ENCODE measurements at places on chromosomes 7 and 10. TPM values are rescaled to one million over a fixed set of nuclear protein-coding genes. Genes with fewer than 3 reads are reported as not detected.

DNA sequence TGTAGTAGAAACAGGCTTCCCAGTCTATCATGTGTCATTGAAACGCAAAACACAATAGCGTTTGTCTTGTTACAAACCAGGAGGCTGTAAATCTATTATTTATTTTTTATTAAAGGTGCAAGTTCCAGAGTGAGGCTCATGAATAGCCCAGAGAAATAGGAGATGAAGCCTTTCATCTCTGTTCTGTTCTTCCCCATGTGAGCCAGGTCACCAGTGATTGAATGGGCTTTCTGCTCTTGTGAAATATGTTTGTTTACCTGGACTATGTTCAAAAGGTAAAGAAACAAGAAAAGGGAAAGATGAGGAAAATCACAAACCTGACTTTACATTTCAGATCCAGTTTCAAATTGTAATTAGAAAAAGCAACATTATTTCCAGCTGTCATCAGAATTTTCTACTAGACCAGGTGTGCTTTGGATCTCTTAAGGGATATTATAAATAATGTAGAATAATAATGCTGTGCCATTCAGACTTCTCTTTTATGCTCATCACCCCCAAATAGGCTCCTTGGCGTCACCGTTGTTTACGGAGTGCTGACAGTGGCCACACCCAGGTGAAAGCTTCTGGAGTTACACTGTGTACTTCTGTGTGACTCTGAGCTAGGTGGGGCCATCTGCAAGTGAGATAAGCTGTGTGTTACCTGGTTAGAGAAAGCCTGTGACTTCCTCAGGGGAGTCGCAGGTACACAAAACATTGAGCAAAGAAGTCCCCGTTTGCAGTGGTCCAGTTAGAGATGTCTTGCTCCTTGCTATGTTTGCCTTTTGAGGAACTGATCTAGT is 274.9 kb downstream of the SDK1 start:
- H3K27ac ChIP-seq = no peak overlapping the region
- DNase-seq = no peak
- no peaks in the 10 kb centered on the region for H3K4me1 ChIP-seq
- no peaks in the 10 kb centered on the region for H3K36me3 ChIP-seq
- no peak overlapping the region for H3K4me3 ChIP-seq
- H3K27me3 ChIP-seq = no peaks in the 10 kb centered on the region

Gene PMPCB
- total RNA-seq = 42.4 TPM

GRCh38 chr7:156499247-156499881 is 141.2 kb upstream of the RNF32 start:
- DNase-seq = no peak
- no peak overlapping the region for H3K4me3 ChIP-seq
- H3K27me3 ChIP-seq = no peaks in the 10 kb centered on the region
- H3K4me1 ChIP-seq = no peaks in the 10 kb centered on the region

GRCh38 chr10:6737080-6737641 is 157.1 kb upstream of the PRKCQ start:
- no peak overlapping the region for H3K4me3 ChIP-seq
- H3K27ac ChIP-seq = no peak overlapping the region
- H3K36me3 ChIP-seq = no peaks in the 10 kb centered on the region
- no peaks in the 10 kb centered on the region for H3K27me3 ChIP-seq

Gene TMEM130
- total RNA-seq = 83.6 TPM

Gene IL15RA
- total RNA-seq = 11.7 TPM

DNA sequence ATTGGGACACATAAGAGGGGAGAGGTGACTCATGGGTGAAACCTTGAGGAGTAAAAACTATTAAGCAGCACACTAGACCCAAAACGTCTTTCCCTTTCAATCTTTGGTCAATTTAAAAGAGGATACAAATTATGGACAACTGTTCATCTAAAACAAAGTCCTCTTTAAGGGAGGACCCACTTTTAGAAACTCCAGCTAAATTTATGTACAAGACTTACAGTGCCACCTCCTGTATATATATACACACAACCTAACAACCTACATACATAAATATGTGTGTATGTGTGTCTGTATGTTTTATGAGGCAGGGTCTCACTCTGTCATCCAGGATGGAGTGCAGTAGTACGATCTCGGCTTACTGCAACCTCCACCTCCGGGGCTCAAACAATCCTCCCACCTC is 18.1 kb upstream of the ZC3HAV1 start:
- H3K36me3 ChIP-seq = no peaks in the 10 kb centered on the region
- H3K4me1 ChIP-seq = no peaks in the 10 kb centered on the region
- no peak for DNase-seq
- H3K4me3 ChIP-seq = no peak overlapping the region
- H3K27ac ChIP-seq = no peak overlapping the region
- no peaks in the 10 kb centered on the region for H3K27me3 ChIP-seq

GRCh38 chr7:111919631-111920179 is 286.5 kb downstream of the DOCK4 start:
- H3K27me3 ChIP-seq = no peaks in the 10 kb centered on the region
- H3K27ac ChIP-seq = no peak overlapping the region
- no peaks in the 10 kb centered on the region for H3K36me3 ChIP-seq
- no peak for DNase-seq
- H3K4me3 ChIP-seq = no peak overlapping the region

Gene EPDR1
- 38.6 TPM for total RNA-seq

Gene FAS
- total RNA-seq = 13.7 TPM

DNA sequence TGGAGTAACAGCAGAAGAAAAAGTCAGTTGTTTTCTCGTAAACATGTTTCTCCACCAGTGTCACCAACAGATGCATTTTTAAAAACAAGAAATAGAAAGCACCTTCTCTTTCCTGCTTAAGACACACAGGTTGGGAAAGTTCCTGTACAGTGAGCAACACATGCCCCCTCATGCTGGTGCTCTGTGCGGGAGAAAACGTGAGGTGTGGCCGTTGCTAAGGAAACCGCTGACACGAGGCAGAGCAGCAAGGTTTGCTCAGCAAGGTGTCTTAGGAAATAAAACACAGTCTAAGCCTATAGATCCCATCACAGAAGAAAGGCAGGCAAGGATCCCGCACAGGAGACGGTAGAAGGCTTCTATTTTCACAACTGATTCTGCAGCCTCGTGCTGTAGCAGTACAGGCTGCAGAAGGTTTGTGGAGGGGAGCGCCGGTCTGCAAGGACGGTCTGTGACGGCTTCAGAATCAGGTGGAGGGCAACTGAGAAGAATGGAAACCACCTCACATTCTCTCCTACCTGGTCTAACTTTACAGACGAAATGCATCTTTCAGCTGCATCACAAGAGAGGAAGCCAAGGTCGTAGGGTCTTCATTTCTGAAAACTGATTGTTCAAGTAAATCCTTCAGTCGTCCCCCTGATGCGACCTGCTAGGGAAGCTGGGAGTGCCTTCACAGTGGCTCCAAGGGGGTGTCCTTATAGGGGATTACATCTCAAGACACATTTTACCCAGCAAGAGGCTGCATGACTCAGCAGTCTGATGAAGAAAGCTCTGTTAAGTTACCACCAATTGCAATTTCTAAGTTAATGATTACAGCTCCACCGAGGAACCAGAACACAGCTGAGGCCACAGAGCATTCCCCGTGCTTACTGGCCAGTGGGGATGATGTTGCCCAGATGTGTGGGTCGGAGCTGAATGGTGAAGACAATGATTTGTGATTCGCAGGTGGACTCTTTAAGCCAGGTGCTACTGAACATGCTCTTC is 150.7 kb upstream of the KLF14 start:
- no peaks in the 10 kb centered on the region for H3K36me3 ChIP-seq
- no peak overlapping the region for H3K27ac ChIP-seq
- H3K4me1 ChIP-seq = no peaks in the 10 kb centered on the region
- DNase-seq = no peak
- no peaks in the 10 kb centered on the region for H3K27me3 ChIP-seq
- no peak overlapping the region for H3K4me3 ChIP-seq

DNA sequence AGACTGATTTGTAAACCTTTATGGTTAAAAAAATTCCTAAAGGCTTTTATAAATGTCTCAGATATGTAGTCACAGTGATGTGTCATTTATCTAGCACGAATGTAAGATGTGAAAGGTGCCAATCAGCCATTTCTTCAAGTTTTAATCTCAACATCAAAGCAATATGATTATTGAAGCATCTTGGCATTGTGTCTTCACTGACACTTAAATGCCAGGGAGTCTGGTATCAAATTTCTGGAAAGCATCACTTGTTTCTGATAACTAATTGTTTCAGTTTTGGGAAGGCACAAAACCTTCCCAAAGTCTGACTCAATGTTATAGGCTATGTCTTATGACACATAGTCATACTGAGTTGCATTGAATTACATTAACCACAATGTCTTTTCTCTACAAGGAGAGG is 492.0 kb upstream of the CNTNAP2 start:
- no peaks in the 10 kb centered on the region for H3K4me1 ChIP-seq
- H3K4me3 ChIP-seq = no peak overlapping the region
- H3K27ac ChIP-seq = no peak overlapping the region
- H3K27me3 ChIP-seq = no peaks in the 10 kb centered on the region

GRCh38 chr7:150900675-150901074 is 48.4 kb downstream of the AOC1 start:
- no peaks in the 10 kb centered on the region for H3K36me3 ChIP-seq
- no peak overlapping the region for H3K4me3 ChIP-seq
- no peak for DNase-seq
- no peaks in the 10 kb centered on the region for H3K4me1 ChIP-seq
- no peaks in the 10 kb centered on the region for H3K27me3 ChIP-seq
- no peak overlapping the region for H3K27ac ChIP-seq

DNA sequence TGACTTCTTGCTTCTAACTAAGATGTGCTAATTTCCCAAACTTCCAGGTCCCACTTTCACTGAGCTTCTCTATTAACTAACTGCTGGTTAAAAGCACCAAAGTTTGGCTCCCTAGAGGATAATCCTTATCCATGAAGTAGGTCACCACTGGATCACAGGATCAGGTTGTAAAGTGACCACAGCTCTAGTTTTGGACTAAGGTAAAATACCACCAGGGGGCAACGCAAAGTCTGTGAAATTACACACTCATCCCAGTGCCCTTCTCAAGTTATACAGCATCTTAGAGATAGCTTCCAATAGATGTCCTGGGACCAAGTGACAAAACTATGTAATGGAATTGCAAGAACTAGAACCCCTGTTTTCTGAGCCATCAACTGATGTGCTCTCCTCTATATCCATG is 116.4 kb upstream of the ASAH2 start:
- no peaks in the 10 kb centered on the region for H3K36me3 ChIP-seq
- DNase-seq = no peak
- H3K27ac ChIP-seq = no peak overlapping the region
- H3K4me3 ChIP-seq = no peak overlapping the region
- no peaks in the 10 kb centered on the region for H3K27me3 ChIP-seq
- H3K4me1 ChIP-seq = no peaks in the 10 kb centered on the region

Gene LIPM
- not detected for total RNA-seq

DNA sequence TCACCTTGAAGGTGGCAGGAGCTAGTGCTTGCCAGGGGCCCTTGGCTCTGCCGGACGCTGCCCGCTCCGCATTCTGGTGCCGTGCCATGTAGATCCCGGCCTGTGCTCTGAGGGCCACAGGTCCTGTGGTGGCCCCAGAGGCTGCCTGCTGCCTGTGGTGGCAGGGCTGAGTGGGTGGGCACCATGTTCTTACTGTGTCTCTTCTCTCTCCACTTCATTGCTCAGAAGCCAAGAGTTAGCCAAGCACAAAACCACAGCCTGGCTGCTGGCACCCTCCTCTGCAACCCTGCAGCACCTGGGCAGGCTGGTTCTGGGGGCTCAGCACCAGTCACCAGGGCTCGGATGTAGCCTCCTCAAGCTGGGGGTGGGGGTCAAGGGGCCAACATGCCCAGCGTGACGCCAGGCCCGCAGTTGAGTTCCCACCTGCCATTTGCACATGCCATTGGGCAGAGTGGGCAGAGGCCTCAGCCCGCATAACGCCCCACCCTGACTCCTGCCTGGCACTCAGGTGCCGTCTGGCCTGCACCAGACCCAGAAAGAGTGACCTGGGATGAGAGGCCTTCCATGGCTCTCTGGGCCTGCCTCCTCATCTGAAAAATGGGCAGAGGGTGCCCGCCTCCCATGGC is 16.3 kb downstream of the ZMIZ1 start:
- no peak for DNase-seq
- H3K36me3 ChIP-seq = no peaks in the 10 kb centered on the region
- H3K4me3 ChIP-seq = no peak overlapping the region
- no peaks in the 10 kb centered on the region for H3K27me3 ChIP-seq

DNA sequence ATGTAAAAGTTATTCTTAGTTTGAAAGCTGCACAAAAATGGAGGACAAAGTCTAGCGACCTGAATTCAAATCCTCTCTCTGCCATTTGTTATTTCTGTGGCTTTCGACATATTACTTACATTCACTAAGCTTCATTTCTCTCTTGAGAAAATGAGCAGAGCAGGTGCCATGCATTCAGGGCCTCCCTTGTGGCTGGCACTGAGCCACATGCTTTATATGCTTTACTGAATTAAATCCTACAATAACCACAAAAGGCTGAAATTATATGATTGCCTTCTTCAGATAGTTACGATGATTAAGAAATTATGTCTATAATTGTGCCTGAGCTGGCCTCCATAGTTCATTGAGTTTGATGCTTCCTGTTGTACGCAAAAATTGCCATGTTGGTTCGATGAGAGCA is 98.7 kb downstream of the NPSR1 start:
- H3K36me3 ChIP-seq = no peaks in the 10 kb centered on the region
- H3K4me1 ChIP-seq = no peaks in the 10 kb centered on the region

DNA sequence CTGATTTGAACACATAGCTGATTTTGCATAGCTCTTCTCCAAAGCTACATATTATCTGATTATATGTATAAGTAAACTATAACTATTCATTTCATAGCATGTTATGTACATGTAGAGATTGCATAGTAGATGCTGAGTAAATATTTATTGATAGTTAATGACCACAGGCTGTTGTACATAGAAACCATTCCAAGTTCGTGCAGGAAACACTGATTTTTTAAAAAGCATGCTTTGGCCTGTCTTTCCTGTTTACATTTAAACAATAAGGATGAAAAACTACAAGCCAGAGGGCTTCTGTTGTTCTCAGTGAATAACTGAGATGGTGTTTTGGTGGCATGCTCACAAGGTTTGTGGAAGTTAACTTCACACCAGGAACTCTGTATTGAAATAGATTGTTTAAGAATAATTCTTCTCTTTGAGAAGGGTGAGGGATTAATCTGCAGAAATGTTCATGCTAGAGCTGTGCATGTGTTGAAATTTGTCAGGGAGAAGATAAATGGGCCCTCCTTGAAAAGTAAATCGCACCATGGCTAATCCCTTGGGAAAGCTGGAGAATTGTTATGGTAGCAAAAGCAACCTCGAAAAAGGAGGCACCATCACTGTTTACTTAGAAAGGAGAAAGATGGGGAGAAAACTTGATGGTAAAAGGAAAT is 120.2 kb upstream of the SP8 start:
- no peak overlapping the region for H3K27ac ChIP-seq
- no peaks in the 10 kb centered on the region for H3K36me3 ChIP-seq
- H3K4me1 ChIP-seq = no peaks in the 10 kb centered on the region

Gene GTPBP10
- 20.4 TPM for total RNA-seq
